ENCODE measurements at places on chromosomes 5 and 9.

DNA sequence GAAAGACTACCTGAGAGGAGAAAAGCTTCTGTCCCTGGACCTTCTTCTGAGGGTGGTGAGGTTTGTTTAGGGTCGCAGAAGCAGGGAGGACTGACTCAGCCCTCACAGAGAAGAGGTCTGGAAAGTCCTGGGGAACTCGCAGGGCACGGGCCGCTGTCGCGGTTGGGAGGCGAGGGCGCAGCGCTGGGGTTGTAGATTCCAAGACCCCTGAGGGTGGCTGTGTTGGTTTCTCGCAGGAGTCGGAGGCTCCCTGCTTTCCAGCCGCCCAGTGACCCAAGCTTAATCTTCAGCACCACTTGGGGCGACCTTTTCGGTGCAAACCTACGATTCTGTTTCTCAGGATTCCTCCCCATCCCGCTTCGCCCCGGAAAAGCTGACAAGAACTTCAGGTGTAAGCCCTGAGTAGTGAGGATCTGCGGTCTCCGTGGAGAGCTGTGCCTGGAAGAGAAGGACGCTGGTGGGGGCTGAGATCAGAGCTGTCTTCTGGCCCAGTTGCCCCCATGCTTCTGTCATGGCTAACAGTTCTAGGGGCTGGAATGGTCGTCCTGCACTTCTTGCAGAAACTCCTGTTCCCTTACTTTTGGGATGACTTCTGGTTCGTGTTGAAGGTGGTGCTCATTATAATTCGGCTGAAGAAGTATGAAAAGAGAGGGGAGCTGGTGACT lies 482 bp downstream of the SLC27A6 start:
- no peak for DNase-seq

DNA sequence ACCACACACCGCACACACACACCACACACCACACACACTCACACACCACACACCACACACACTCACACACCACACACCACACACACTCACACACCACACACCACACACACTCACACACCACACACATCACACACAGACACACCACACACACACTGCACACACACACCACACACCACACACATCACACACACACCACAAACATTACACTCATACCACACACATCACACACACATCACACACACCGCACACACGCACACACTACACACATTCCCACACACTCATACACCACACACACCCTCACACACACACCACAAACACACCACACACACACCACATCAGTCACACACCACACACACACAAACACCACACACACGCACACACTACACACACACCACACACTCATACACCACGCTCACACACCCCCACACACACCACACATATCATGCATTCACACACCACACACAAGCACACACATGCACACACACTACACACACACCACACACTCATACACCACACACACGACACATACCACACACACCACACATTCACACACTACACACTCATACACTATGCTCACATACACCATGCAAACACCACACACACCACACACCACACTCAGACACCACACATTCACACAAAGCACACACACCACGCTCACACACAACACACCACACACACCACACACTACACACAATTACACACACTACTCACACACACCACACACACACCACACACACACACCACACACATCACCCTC lies 1.1 kb upstream of the UBE2QL1 start:
- DNase-seq: no peak

- no peak for DNase-seq
These were observed 469.3 kb downstream of the SPATA31D1 start for GRCh38 chr9:82457891-82458290.

DNA sequence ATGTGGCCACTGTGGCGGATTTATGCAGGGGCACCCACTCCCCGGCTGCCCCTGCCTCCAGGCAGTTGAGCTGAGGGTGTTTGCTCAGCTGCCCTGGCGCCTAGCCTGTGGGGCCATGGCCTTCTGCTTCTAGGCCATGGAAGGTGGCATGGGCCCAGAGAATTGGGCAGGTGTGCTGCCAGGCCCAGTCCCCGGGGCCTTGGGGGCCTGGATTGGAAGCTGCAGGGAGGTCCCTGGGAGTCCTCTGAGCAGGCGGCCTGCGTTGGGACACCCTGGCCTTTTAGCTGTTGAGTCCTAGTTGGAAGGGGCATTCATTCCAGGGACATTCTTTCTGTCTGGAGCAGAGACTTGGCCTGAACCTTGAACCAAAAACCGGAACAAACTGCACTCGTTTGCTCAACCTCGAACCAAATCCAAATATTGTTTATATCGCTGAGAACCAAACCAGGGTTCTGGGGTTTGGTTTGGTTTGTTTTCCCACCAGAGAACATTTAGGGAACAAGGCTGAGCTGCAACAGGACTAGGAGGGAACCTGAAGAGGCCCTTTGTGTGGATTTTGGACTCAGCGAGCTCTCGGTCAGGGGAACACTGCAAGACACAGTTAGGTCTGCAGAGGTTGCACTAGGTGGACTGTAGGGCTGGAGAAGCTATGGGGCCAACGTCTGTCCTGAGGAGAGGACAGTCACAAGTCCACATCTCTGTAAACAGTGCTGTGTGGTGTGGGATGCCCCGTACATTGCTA lies 116.8 kb downstream of the BOD1 start:
- no peak for DNase-seq

DNA sequence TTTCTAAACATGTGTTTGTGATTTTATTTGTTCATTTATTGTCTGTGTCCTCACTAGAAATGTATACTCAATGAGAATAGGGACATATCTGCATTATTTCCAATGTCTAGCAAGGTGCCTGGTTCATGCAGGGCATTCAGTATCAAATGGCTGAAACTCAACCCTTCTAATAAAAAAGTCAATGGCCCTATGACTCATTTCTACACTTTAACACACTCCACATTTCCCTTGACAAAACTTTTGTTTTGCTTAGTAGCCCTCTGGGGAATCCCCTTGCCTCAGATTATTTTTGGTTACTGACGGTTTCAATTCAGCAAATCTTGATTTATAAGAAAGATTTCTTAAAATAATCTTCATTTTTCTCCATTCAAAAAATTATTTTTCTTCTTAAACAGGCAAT lies 206.0 kb upstream of the DMRTA1 start:
- no peak for DNase-seq

- no peak for DNase-seq
These were observed 51.2 kb downstream of the USP20 start for GRCh38 chr9:129886226-129887174.

GRCh38 chr5:133365738-133366137 lies 246.6 kb downstream of the FSTL4 start:
- no peak for DNase-seq

DNA sequence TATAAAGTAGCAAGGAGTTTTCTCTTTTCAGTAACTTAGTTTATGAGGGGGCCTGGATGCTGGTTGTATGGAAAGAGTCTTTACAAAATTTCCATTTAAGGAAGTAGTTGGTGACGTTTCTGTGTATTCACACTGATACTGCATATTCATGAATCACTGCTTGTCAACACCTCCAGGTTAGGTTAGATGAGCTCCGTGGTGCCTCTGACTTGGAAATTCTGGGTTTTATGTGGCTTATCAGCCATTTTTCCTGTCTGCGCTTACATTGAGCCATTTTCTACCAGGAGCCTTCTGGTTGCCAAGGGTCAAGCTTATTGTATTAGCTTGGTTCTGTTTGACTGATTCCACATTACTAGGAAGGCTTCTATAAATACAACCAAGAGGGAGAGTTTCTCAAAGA lies 128.3 kb downstream of the SLC28A3 start:
- no peak for DNase-seq

DNA sequence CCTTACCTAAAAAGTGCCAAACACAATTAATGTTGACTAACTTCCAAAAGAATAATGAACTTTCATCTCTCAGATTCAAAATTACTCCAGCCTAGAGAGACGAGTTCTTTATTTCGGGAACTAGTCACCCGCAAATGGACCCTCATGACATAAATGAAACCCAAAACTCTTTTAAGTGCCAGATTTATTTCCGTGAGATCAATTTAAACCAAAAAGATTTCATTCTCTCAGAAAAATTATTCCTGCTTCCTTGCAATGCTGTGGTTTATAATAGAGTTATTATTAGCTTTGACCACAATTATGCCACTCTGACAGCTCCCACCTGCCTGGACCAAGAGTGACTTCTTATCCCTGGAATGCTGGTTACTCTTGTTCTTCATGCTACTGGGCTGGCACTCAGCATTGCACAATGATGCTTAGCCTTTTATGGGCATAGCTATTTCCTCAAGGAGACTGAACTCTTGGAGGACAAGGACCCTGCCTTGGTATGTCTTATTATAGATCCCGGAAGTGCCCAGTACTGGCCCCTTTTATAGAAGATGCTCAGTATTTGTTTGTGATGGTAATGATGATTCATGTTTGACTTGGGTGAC lies 183.5 kb downstream of the SNX18 start:
- DNase-seq: no peak

GRCh38 chr5:127441799-127442484 lies 75.5 kb upstream of the PRRC1 start:
- no peak for DNase-seq

DNA sequence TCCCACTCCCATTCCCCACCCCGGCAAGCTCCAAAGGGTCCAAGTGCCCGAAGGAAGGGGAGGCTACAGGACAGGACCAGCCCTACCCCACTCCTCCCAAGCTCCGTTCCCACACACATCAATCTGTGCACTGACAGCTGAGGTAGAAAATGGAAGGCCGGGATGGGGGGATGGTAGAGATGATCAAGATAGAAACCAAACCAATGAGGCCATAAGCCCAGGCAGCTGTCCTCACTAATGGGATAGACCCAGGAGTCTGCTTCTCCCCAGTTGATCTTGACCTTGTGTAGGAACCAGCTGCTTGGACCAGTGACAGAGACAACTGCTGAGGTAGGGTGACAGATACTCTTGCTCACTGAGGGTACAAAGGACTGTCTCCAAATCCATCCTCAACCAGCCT lies 38.6 kb downstream of the B4GALT1 start:
- DNase-seq: no peak

- no peak for DNase-seq
These were observed 14.7 kb upstream of the PWWP2A start for GRCh38 chr5:160133918-160134304.

GRCh38 chr9:134293611-134294152 lies 32.6 kb upstream of the RXRA start:
- DNase-seq: no peak

DNA sequence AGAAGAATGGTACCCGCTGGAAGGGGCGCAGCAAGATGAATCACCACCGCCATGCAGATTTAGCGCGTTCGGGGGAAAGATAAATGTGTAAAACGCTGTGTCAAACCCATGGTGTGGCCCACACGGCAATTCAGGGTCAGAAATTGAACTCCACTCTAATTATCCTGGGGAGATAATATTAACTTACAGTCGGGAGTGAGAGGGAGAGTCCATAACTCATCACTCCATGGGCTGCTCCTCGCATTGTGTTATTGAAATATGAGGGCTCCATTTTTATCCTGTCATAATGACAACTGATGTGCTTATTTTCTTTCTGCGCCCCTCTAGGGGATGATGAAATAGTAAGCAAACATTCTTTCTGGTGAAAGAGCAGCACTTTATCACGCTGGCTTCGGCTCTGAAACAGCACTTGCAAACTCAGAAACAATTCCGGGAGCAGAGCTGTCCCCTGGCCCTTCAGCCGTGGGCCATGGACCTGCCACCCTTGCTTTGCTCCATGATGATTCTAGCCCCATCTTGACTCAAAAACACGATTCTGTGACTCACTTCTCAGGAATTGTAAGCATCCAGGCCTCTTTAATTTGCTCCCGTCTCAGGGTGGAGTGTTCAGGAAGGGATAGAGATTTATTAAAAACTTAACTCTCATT lies 431.6 kb downstream of the IRX1 start:
- no peak for DNase-seq

DNA sequence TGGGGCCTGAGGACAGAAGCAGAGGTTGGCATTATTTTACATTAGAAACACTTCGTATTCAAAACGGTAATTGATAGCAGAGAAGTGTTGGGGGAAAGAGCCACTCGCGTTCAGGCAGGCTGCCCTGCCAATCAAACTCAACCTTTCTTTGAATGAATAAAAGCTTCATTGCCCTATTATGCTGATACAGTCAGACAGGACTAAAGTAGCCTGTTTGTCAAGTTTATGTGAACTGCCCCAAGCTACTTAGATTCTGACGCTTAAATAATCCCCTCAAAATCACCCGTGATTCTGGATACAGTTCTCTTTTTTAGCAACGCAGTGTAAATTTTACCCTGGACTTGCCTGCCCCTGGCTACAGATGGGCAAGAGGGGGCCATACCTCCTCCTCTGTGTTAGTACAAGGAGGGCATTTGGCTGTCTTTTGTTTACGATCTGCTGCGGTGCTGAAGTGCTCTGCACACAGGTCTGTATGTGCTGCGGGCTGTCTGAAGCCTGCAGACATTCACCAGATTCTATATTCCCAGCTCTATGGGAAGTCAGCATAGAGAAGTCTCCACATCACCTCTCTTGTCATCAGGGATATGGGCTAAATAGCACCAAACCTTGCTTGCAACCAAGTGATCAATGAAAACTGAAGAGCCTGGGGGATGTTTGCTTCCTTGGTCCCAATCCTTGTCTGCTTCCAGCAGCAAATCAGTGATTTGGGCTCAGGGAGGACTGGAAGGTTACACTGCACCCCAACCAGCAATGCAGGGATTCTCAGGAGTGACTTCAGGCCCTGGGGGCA lies 218.4 kb downstream of the EBF1 start:
- no peak for DNase-seq

DNA sequence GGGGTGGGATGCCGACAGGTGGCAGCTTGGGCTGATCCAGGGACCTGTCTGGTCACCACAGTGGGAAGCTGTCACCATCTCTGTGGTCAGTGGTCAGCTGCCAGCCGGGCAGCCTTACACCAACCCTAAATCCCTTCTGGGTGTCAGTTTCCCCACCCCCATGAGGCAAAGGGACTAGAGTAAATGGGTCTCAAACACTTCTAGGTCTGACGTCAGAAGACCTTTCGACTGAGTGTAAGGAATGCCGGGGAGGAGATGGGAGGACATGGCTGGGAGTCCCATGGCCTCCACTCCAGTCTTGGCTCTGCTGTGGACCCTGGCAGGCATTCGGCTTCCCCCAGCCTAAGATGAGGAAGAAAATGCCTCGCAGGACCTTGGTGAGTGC lies 40.3 kb upstream of the SLC25A51 start:
- DNase-seq: no peak

- DNase-seq: no peak
These were observed 459.6 kb downstream of the RAB3C start for GRCh38 chr5:59042201-59043055.

- DNase-seq: no peak
These were observed 125.1 kb upstream of the LHFPL2 start for GRCh38 chr5:78773655-78774054.

All from GOT3 (cell line).